BJ (cell line): ENCODE measurements at places on chromosomes 4 and X. TPM values are rescaled to one million over a fixed set of nuclear protein-coding genes. Genes with fewer than 3 reads are reported as not detected.

S100G gene
- polyA plus RNA-seq, result not detected in 2 replicates

NIPAL1 gene
- polyA plus RNA-seq, result 0.60 and 1.0 TPM in 2 replicates

- no peak for DNase-seq
These were observed 117.9 kb upstream of the MED14 start for GRCh38 chrX:40853004-40853815.

GRCh38 chrX:24550166-24550565 lies 85.1 kb downstream of the PDK3 start:
- no peak for DNase-seq

DNA sequence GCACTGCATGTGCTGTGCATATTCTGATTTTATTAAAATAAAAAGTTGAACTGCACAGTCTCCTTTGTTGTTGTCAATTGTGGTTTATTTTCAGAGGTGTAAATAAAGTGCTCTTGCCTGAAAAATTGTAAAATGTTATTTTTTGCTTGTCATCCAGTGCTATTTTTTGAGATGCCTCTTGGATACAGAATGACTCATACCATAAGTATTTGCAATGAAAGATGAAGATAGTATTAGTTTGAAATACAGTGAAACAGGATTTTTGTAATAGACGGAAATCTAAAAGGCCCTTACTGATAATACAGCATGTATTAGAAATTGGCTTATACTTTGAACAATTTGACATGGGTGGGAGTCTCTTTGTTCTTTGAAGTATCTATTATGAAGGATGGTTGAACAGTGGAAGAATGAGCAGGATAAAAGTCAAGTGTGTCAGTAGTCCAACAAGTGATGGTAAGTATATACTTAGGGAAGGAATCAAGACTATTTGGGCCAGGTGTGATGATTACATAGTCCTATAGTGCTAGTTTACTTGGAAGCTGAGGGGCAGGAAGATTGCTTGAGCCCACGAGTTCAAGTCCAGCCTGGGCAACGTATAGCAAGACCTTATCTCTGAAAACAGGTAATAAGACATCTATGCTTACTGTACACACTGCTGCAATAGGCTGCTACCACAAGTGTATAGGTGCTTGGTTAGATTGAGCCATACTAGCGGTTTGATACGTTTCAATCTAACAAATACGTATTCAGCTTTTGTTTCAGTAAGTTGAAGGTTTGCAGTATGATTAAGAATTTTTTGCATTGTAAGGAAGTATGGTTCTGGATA lies 16.4 kb downstream of the DDX3X start:
- DNase-seq, result no peak
